ENCODE measurements at places on chromosomes 5 and 9.

GRCh38 chr5:60519372-60519771, 180.6 kb downstream of the DEPDC1B start:
- no peak for DNase-seq

DNA sequence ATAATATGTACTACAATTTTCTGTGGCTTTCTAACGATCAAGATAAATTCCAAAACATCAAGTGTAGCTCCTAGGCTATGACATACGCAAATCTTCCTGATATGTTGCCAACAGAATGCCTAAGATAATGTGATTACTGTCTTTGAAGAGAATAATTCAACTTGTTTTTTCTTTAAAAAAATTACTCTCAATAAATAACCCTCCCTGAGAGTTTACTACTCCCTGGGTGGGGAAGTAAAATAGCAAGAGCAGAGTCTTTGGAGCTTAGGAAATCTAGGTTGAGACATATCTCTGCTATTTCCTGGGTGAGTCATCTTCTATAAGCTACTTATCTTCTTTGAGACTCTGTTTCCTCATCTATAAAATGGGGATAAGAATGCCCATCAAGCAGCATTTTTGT, 201.2 kb downstream of the ACTL7B start:
- no peak for DNase-seq

- no peak for DNase-seq
These were observed 2112.2 kb upstream of the C9orf72 start for GRCh38 chr9:29685531-29685930.

DNA sequence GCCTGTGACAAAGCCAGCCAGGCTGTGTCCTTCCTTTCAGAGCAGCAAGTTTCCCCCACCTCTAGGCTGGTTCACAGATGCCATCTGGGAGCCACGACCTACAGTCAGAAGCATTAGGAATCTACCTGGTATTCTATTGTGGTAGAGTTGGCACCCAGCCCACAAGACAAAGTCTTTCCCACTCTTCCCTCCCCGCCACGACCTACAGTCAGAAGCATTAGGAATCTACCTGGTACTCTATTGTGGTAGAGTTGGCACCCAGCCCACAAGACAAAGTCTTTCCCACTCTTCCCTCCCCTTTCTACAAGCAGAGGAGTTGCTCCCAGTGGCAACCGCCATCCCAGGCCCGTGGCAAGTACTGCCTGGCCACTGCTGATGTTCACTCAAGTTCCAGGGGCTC, 157.8 kb upstream of the TNC start:
- DNase-seq: no peak

DNA sequence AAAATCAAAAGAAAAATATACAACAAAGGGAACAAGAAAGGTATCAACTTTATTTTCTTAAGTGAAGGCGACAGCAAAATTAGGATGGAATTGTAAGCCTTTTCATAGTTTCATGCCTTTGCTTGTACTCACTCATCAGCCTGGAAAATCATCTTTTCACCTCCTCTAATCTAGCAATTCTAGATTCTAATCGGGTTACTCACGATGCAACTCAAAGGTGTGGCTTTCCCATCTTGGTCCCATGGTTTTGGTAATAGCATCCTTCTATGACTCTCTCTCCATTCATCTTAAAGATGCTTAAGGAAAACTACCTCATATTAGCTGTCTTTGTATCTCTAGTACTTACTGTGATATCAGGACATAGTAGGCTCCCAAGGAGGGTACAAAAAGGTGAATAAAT, 30.5 kb downstream of the DNAH5 start:
- no peak for DNase-seq

DNA sequence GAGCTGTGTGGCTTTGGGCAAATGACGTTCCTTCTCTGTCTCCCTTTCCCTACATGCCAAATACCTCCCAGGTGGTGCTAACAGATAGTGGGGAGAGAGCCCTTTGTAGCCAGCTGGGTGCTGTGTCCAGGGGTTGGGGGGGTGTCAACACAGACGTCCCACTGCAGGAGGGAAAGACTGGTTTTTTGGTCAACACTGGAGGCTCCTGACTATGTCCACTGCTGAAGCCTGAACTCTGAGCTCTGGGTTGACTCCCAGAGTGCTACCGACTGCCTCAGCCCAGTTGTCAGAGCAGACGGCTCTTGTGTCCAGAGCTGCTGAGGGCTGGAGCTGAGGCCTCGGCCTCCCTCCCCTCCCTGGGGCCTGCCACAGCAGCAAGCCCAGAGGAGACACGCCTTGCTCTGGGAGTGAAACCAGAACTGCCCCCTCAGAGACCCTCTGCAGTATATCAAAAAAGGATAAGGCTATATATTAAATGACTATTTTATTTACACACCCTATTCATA, 14.8 kb upstream of the SLC25A51 start:
- no peak for DNase-seq

All from DMS153 (cell line).